Fibroblast of lung (primary cell): ENCODE measurements at places on chromosomes 2 and 18. TPM values are rescaled to one million over a fixed set of nuclear protein-coding genes. Genes with fewer than 3 reads are reported as not detected.

INPP5D gene
- polyA plus RNA-seq: 0.01 and 0.17 TPM in 2 replicates

- peak; percentile 40 for DNase-seq
Observed at GRCh38 chr2:147630585-147630984, 214.2 kb upstream of the ACVR2A start.

DNA sequence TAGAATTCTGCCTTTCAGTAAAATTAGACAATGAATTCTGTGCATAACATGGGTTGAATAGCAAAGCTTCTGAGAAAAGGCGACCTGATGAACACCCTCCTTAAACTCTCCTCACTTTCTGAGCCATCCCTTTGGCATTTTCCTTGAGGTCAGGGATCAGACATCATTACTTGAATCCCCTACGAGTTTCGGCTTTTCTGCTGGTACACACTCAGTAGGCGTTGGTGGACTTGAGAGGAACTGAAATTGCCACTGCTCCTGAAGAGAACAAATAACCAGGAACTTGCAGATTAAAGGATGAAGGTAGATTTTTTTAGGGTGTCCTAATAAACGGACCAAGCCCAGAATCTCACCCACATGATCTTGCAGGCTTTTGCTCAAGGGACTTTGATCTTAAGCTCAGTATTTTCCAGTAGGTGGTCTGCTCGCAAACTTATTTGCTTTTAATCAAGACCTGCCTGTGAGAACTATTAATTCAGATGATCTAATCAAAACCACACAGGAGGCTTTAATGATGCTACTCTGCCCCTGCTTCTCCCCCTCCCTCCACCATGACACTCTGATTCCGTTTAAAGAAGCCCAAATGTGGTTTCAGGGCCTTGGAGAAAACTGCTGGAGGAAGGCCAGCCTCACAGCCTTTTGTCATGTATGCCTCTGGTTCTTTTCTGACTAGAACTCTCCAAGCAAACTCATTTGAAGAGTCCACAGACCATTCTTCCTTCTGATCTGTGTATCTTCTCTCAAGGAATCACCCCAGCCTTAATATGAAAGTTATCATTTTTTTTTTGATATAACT, 124.9 kb downstream of the PRKCE start:
- DNase-seq: peak; percentile 64

CTNNA2 gene
- not detected in 2 replicates for polyA plus RNA-seq

IL36B gene
- polyA plus RNA-seq: not detected in 2 replicates

- peak; percentile 56 for DNase-seq
Observed at GRCh38 chr18:58784601-58785137, 80.0 kb upstream of the ZNF532 start.

DNA sequence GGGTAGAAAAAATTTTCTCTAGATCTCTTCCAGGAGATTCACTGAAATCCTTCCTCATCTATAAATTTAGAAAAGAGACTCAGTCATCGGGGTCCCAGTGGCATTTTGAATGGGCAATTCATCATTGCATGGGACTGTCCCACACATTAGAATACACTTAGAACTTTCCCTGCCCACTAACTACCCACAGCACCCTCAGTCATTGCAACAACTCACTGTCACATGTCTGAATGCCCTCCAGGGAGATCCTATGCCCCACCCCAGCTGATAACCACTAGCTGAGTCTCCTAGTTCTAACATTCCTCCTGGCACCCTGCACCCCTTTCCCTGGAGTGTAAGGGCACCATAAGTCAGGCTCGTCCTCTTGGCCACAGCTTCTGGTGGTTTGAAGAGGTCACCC, 89.6 kb downstream of the INSIG2 start:
- DNase-seq: no peak

DNA sequence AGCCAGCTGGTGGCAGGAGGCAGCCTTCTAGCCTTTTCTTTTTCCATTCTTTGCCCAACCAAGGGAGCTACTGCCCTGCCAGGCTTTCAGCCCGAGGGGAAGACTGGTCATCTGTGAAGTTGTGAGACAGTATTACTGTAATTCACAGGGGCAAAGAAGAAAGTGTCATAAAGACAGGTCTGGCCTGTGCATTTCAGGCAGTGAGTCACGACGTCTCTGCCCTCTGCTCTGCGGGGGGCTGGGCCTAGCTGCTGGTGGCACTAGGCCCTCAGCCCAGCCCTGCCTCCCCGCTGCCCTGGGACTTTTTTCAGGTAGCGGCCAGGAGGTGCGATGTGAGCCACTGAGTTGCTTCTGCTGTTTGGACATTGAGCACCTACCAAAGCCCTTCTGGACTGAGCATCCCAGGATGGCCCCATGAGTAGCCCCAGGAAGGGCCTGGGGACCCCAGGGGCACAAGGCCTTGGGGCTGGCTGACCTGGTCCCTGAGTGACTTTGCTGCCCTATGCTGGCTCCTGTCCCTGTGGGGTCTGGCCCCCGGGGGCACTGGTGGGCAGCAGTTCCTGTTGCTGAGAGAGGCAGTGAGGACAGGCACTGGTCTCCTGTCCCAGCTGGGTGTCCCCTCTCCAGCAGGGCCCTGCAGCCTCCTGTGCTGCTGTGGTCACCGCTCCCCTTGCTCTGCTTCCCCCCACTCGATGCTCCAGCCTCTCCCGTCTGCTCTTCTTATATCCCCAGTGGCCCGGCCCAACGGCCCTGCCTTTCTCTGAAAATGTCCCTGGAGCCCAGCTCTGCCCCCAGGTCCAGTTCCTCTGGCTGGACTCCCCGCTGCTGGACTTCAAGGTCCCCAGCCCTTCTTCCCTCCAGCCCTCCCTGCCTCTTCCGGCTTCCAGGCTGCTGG, 7.0 kb downstream of the INHBB start:
- DNase-seq: no peak

GRCh38 chr2:160005908-160006307, 56.5 kb downstream of the PLA2R1 start:
- no peak for DNase-seq

DNA sequence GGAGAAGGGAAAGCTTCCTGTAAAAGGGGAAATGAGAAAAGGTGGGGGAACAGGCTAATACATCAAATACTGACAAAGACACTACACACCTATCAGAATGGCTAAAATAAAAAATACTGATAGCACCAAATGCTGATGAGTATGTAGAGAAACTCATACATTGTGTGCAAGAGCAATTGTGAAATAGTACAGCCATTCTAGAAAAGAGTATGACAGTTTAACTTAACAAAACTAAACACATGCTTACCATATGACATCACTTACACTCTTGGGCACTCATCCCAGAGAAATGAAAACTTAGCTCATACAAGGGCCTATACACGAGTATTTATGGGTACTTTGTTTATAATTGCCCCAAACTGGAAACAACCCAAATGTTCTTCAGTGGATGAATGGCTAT, 53.4 kb downstream of the ZNF638 start:
- DNase-seq: peak; percentile 94

NEDD4L gene
- 5.5 and 13.0 TPM in 2 replicates for polyA plus RNA-seq

IL1F10 gene
- not detected in 2 replicates for polyA plus RNA-seq

SLC4A3 gene
- 0.93 and 1.4 TPM in 2 replicates for polyA plus RNA-seq

- DNase-seq: no peak
Observed at GRCh38 chr2:45769056-45769455, 117.6 kb downstream of the PRKCE start.

DNA sequence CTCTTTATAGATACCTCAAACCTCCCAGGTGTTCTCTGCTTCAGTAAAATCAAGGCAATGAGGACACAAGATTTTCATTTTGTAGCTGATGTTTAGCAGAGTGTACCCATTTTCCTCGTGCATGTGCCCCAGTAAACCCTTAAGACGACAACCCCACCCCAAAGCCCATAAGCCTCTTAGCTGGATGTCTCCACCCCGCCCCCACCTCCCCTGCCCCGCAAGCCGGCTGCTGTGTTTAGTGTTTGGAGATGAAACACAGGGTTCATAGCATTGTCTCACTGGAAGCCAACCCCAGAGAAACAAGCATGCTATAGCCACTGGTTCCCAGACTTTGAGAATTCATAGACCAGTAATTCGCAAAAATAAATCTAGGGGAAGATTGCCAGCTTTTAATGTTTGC, 5.8 kb upstream of the SAG start:
- DNase-seq: peak; percentile 37

DSC2 gene
- not detected in 2 replicates for polyA plus RNA-seq

GRCh38 chr2:84209941-84210340, 249.1 kb downstream of the SUCLG1 start:
- no peak for DNase-seq

CNNM3 gene
- 4.3 and 5.5 TPM in 2 replicates for polyA plus RNA-seq

DNA sequence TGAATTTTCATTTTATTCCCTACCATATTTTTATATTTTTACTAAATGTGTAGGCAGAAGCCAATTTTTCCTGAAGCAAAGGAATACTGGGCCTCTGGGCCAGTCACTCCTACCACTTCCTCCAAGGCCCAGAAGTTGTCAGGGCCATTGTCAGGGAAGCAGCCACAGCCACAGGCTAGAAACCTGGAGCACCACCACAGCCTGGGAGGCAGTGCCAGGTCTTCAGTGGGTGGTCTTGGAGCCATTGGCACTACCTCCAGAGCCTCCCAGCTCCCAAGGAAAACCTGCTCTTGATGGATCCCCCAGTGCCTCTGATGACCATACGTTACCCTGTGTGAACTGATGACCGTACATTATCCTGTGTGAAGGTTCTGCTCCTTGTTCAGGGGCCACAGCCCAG, 135.6 kb upstream of the SP5 start:
- DNase-seq: no peak

PLGLB1 gene
- 0.41 and 0.66 TPM in 2 replicates for polyA plus RNA-seq

FMNL2 gene
- 12.0 and 23.2 TPM in 2 replicates for polyA plus RNA-seq

- peak; percentile 93 for DNase-seq
Observed at GRCh38 chr2:12923907-12924610, 207.3 kb downstream of the TRIB2 start.

ALK gene
- 0.01 and 0.02 TPM in 2 replicates for polyA plus RNA-seq

GRCh38 chr2:46095830-46096229, 201.4 kb upstream of the EPAS1 start:
- no peak for DNase-seq

DNA sequence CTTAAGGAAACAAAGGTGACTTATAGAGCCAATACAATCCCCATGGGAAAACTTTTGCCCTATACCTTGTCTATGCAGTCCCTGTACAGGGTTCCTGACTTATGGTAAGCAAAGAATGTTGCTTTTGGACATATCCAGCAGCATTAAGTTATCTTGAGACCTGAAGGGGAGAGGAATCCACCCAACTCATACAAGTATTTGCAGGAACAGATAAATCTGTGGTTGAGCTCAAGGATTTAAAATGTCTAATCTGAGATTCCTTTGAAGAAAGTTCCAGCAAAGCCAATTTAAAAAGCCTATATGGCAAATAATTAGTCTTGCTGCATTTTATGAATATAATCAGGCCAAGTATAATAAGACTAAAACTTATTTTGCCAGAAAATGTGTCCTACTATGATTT, 739.5 kb upstream of the CDH2 start:
- DNase-seq: no peak

PER2 gene
- 1.9 and 2.6 TPM in 2 replicates for polyA plus RNA-seq

- DNase-seq: peak; percentile 60
Observed at GRCh38 chr2:214410918-214411554, at the start of gene VWC2L. Gene VWC2L (plus strand): TSS chr2:214411054. CDS start chr2:214414194, 3,140 bp downstream.

RNF144A gene
- polyA plus RNA-seq: 0.24 and 0.40 TPM in 2 replicates

APOB gene
- not detected in 2 replicates for polyA plus RNA-seq

GRCh38 chr18:72232644-72233043, 311.5 kb downstream of the CBLN2 start:
- DNase-seq: no peak

DNA sequence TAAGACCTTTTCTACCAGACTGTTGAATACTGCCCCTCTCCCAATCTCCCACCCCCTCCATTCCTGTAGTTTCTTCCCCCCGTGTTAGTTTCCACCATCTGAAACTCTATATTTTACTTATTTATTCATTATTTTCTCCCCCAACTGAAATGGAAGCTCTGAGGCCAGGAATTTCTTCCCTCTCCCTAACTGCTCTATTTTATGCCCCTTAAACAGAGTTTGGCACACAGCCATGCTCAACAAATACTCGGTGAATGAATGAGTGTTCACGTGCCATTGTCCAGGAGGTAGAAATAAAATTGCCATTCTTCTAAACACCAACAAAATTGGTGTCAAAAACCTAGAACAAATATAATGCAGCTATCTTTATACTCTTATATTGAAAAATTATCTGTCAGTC, 5.6 kb downstream of the ITGB1BP1 start:
- no peak for DNase-seq

GRCh38 chr2:32702303-32703064, 74.6 kb downstream of the TTC27 start:
- DNase-seq: no peak

DNA sequence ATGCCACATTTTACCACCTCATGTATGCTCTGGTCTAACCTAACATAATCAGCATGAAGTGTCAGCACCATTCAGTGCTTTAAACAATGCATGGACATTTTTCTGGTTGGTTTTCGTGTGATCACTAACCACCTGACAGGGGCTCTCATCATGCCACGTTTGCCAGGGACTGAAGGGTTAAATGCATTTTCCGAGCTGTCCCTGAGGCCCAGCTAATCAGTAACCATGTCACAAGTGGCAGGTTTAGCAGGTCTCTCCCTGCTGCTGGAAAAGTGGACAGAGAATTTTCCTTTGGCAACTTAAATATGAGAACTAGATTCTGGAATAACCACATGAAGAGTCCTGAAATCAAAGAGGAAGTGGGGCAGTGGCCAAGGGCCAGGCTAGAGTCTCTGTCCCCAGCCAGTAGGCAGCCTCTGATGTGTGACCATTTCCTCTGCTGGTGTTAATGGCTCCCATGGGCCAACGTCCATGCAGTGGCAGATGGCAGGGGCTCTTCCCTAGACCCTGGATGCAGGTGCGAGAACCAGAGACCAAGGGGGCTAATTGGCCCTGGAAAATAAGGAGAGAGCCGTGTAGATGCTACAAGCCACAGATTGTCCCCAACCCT, 69.5 kb downstream of the TPGS2 start:
- no peak for DNase-seq

- DNase-seq: no peak
Observed at GRCh38 chr2:28336264-28336980, 56.2 kb upstream of the FOSL2 start.

GRCh38 chr2:64230540-64230939, 86.3 kb upstream of the PELI1 start:
- DNase-seq: no peak

DNA sequence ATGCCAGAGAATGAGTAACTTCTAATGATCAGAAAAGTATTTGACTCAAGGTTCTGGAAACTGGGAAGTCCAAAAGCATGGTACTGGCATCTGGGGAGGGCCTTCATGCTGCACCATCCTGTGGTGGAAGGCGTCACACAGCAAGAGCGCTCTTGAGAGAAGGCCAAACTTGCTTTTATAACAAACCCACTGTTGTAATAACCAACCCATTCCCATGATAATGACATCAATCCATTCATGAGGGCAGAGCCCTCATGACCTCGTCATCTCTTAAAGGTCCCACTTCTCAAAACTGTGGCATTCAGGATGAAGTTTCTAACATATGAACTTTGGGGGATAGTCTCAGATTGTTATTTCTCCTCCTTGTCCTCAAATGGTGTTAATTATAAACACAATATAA, 67.8 kb downstream of the COA5 start:
- DNase-seq: no peak

RAPGEF4 gene
- 0.51 and 1.4 TPM in 2 replicates for polyA plus RNA-seq

- DNase-seq: peak; percentile 51
Observed at GRCh38 chr2:182618672-182619079, 97.4 kb upstream of the DNAJC10 start.
